ENCODE measurements at places on chromosomes 2 and 18.

DNA sequence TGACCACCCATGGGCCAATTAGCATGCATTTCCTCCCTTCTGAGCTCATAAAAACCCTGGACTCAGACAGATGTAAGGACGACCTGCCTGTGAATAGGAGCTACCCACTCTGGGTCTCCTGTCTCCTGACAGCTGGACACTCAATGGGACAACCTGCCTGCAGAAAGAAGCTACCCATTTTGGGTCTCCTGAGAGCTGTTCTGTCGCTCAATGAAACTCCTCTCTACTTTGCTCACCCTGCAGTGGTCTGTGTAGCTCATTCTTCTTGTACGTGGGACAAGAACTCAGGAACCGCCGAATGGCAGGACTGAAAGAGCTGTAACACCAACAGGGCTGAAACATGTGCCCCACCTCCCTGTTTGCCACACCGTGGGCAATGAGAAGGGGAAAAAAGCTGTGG, 60.3 kb upstream of the DYNC1I2 start:
- no peak for DNase-seq

DNA sequence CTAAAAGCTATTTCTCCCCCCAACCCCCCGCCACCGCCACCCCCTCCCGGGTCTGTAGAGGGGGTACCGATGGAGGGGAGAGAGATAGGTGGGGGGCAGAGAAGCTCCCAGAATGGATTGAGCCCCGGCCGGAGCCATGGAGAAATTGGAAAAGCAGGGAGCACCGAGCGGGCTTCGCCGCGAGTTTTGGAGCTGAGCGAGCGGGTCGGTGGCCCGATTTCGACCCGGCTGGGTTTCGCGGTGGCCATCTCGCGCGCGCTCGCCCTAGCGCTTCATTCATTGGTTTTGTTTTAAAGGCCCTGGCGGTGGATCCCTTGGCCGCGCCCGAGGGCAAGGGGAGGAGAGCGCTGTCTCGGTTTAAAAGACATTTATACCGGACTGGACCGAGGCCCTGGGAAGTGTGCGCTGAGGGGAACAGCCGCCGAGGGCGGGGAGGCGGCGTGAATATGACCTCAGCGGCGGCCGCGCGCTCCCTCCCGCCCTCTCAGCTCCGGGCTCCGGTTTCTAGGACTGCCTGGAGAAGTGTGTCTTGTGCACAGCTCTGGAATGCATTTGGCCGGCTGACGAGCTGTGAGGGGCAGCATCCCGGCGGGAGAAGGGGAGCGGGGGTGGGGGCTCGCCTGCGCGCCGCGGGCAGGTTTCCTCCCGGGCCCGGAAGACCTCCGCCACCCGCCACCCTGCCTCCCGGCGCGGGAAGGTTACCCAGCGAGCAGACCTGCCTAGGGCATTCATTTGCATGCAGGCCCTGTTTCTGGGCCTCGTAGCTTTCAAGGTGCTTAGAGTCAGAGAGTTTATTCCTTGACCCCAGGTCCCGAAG, 1.7 kb upstream of the SMAD7 start:
- DNase-seq, result peak; percentile 67

- no peak for DNase-seq
Observed at GRCh38 chr2:85761-86160, 39.5 kb upstream of the FAM110C start.

- DNase-seq, result no peak
Observed at GRCh38 chr2:252001-252602, 11.7 kb downstream of the SH3YL1 start.

- DNase-seq, result no peak
Observed at GRCh38 chr2:134155134-134155533, 98.7 kb upstream of the MGAT5 start.

GRCh38 chr2:187369471-187369870, 78.6 kb downstream of the CALCRL start:
- DNase-seq, result no peak
